H4 (cell line): ENCODE measurements at places on chromosomes 7 and 10. TPM values are rescaled to one million over a fixed set of nuclear protein-coding genes. Genes with fewer than 3 reads are reported as not detected.

The MRLN gene
- total RNA-seq, result not detected in 2 replicates

DNA sequence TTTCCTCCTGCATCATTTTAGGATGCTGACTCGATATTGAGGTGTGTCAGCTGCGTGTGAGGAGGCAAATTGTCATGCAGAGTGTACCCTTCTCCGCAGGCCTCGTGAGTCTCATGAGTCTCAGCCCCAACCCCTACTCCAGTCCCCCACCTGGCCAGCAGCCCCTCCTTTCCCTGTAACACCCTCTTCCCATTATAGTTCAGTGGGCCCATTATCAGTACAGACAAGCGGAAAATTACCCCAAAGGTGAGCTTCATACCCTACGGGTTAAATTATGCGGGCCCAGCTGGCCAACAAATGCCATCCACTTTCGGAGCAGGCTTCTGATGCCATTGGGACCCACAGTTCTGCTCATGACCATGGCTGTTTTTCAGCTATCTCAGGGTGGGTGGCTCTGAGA, 25.2 kb downstream of the SFTPD start:
- DNase-seq, result no peak

GRCh38 chr10:66550351-66550750, 375.5 kb upstream of the LRRTM3 start:
- no peak for DNase-seq

- DNase-seq, result no peak
Observed at GRCh38 chr7:38330861-38331621, 57.6 kb upstream of the TARP start.

GRCh38 chr7:142939226-142939910, at the start of gene LLCFC1:
LLCFC1 (plus strand) TSS chr7:142939484; CDS start chr7:142939622, 138 bp downstream.
- no peak for DNase-seq

DNA sequence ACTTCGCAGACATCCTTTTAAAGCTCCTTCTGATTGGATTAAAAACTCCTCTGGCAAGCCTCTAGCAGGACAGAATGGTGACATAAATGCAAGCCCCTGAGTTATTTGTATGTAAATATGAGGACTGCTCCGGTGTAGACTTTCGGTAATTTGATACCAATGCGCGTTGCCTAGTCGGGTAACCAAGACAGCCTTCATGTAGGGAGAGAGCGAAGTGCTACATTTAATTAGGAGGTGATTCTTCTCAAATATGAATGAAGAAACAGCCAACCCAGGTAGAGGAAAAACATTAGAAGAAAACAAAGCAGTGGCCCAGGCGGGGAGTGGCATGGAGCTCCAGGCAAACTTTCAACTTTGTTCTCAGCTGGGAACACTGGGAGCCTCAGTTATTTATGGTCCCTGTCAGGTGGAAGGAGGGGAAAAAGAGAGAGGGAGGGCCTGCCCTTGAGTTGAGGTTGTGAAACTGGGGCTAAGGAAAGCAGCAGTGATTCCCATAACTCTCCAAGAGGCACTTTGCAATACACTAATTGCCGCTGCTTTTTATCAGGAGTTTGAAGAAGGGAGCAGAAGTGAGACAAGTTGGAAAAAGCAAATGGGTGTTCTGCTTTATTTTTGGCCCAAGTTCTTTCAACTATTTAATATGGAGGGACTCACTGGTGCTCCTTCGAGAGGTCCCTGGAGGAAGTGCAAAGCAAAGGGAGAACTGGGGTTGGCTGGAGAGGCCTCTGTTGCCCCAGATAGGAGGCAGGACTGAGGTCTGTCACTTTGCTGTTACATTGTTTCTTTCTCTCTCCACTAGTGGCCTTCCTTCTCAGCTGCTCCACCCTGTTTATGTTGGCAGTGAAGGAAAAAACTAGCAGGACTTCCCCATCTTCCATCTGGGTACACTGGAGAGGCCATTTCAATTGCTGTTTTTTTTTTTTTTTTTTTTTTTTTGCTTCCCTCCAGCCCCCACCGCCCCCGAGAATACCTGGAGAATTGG, 234.6 kb upstream of the CCDC6 start:
- DNase-seq, result peak; percentile 26

- peak; percentile 11 for DNase-seq
Observed at GRCh38 chr7:112056409-112056808, 149.8 kb downstream of the DOCK4 start.

The HIF1AN gene
- 5.6 and 6.4 TPM in 2 replicates for total RNA-seq

- DNase-seq, result no peak
Observed at GRCh38 chr7:110831419-110831818, 259.5 kb upstream of the LRRN3 start.

DNA sequence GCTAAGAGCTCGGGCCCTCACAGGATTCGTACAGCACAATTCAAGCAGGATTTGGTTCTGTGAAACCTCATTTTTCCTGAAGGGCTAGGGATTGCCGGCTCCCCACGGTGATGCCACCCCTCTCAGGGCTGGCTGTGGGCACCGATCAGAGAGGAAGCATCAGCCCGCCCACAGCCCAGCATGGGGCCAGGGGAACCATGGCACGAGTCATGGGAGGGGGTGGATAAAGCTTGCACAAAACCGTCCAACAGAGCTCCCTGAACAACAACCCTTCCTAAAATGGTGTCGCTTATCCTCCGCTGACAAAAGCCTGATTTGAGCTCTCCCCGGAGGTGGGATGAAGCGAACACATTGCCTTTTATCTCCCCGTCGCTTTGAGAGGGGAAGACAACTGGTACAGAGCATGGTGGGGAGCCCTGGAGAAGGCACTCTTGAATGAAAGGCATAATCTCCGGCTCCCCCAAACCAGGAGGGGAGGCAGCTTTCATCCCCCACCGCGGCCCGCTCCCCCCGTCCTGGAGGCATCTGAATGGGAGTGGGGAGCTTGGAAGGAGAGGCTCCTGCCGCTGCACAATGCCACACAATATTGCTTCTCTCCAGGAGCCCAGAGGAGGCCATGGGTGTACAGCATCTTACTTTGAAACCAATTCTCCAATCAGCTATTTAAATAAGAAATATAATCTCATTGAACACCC, 144.0 kb downstream of the RPS24 start:
- no peak for DNase-seq

- no peak for DNase-seq
Observed at GRCh38 chr7:73945022-73945421, 83.0 kb upstream of the ELN start.

DNA sequence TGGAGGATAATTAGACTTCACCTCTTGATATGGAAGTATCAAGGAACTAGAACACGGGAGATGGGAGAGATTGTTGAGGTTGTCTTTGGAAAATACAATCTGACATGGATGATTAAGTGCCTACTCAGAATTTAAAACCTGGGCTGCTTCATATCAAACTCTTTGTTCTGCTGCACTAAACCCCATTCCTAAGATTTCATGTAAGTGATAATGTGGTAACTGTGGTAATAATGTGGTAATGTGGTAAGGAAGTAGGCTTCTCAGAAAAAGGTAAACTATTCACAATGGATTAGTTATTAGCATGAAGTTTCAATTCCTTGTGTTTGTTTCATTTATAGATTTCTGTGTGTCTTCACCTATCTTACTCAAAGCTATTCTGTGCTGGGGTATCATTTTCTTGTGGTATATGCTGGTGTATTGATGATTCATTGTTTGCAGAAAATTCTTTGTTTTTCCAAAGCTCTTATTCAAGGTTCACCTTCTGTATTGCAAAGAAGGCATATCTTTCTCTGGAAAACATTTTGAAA, 129.9 kb upstream of the TAC1 start:
- DNase-seq, result no peak

The LRRTM3 gene
- total RNA-seq, result not detected in 2 replicates

DNA sequence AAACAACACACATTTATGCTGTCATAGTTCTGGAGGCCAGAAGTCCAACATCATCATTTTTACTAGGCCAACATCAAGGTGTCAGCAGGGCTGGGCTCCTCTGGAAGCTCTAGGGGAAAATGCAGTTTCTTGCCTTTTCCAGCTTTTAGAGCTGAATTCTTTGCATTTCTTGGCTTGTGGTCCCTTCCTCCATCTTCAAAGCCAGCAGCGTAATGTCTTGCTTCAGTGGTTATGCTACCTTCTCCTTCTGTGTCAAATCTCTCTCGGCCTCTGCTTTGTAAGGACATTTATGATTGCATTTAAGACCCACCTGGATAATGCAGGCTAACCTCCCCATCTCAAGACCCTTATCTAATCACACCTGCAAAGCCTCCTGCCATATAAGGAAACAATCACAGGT, 66.5 kb upstream of the ANKRD1 start:
- no peak for DNase-seq

DNA sequence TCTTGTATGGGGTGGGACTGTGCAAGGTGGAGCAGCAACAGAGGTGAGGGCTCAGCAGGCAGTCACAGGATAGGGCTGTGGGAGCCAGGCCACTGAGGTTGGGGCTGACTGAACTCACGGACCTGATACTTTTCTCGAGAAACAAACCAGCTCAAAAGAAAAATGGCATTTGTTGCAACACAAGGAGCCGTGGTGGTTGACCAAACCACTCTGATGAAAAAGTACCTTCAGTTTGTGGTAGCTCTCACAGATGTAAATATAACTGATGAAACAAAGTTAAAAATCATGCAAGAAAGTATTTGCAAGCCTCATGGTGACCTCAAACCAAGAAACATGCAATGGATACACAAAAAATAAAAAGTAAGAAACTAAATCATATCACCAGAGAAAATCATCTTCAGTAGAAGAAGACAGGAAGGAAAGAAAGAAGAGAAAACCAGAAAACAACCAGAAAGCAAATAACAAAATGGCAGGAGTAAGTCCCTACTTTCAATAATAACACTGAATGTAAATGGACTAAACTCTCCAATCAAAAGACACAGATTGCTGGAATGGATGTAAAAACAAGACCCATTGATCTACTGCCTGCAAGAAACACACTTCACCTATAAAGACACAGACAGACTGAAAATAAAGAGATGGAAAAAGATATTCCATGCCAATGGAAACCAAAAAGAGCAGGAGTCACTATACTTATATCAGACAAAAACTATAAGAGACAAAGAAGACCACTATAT, 48.9 kb upstream of the DUSP5 start:
- no peak for DNase-seq

- DNase-seq, result no peak
Observed at GRCh38 chr10:72322030-72322279, 32.8 kb downstream of the DNAJB12 start.

The PLAU gene
- 149 and 153 TPM in 2 replicates for total RNA-seq

GRCh38 chr7:38222481-38223096, 44.5 kb downstream of the STARD3NL start:
- DNase-seq, result peak; percentile 80

The GIMAP8 gene
- not detected in 2 replicates for total RNA-seq

DNA sequence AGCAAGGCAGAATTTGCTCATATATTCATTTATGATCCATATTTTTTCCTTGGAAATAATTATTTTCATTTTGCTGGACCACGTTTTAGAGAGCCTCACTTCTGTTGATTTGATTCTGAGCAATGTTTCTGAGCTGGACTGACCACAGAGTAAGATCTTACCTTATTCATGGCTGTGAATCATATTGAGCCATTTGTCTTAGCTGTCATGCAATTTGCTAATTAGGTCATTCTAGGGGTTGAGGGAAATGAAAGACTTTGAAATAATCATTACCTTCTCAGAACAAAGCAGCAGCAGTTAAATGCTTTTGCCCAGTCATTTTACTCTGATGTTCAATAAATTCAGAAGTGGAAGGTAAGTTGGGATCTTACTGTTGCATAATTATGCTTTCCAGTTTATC, 251.4 kb downstream of the SDK1 start:
- DNase-seq, result no peak

GRCh38 chr7:104978460-104978859, 35.5 kb upstream of the KMT2E start:
- no peak for DNase-seq

GRCh38 chr10:9010093-9010492, 955.6 kb downstream of the GATA3 start:
- DNase-seq, result peak; percentile 7

The IPMK gene
- 4.9 and 7.8 TPM in 2 replicates for total RNA-seq

The CEP55 gene
- 62.2 and 69.9 TPM in 2 replicates for total RNA-seq

The LZTS2 gene
- total RNA-seq, result 24.3 and 26.2 TPM in 2 replicates

- no peak for DNase-seq
Observed at GRCh38 chr7:141210862-141211261, 137.0 kb downstream of the TMEM178B start.

DNA sequence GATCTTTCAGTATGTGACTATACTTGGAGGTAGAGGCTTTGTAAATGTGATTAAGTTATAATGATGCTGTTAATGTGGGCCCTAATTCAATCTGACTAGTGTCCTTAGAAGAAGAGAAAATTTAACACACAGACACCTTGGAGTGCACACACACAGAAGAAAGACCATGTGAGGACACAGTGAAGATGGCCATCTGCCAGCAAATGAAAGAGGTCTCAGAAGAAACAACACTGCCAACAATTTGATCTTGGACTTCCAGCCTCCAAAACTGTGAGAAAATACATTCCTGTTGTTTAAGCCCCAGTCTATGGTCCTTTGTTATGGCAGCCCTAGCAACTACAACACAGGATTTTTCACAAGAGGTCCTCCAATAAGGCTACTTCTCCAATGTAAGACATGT, 120.9 kb upstream of the ABCB5 start:
- no peak for DNase-seq

DNA sequence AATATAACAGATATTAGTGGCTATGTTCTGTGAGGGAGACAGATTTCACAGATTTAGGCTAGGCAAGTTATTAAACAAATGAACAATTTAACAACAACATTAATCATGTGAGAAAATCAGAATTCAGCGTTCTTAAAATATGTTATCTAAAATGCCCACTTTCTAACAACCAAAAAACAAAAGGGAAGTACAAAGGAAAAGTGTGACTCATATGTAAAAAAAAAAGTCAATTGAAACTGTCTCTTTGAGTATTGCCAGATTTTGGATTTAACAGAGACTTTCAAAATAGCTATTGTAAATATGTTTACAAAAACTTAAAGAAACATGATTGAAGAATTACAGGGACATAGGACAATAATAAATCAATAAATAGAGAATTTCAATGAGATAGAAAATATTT, 34.8 kb upstream of the ARHGAP22 start:
- DNase-seq, result no peak

DNA sequence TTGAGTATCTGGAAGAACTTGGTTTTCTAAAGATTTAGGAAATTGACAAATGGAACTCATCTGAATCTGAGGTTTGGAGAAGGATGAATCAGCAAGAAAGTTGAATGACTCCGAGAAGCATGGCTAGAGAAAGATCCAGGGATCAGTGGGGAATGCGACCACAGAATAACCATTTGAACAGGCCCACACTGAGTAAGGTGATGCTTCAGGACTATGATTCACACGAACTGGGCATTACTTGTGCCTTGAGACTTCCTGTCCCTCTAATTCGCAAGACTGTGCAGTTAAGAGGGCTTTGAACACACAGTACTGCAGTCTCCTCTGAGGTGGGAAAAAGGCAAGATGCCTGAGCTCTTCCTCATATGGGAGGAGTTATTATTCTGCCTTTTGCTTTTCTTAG, 395.5 kb upstream of the POM121L12 start:
- DNase-seq, result peak; percentile 78

DNA sequence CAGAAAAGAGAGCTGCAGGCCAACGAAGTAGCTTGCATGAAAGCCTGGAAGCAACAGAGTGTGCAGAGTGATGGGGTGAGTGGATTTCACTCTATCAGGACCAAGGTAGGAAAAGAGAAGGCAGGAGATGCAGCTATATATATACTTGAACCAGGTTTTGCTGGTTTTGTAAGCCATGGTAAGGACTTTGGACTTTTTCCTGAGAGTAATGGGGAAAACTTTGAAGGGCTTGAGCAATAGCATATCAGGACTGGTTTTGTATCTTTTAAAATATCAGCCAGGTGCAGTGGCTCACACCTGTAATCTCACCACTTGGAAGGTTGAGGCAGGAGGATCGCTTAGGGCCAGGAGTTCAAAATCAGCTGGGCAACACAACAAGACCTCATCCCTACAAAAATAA, 120.6 kb upstream of the NRP1 start:
- DNase-seq, result no peak
